NCI-H526 (cell line): ENCODE measurements at places on chromosomes 12 and 14.

GRCh38 chr12:100567945-100568344 lies 5.5 kb upstream of the GAS2L3 start:
- no peak for DNase-seq

DNA sequence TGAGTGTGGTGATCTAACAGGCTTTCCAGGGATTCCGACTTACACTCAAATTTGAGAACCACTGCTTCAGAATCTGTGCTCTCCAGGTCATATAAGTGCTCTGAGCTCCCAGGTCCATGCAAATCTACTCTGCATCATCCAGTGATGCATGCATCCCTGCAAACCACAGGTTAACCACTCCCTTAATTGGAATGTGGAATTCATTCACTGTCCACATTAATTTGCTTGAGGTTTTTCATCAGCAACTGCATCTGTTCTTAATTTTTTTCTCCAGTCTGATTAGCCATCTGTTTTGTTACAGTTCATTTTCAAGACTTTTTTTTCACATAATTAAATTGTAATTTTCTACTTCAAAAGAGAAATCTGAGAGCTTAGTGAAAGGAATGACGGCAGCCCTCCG lies 43.4 kb upstream of the RIN3 start:
- peak; percentile 75 for DNase-seq

- no peak for DNase-seq
Observed at GRCh38 chr14:69226736-69227135, 33.2 kb upstream of the GALNT16 start.

GRCh38 chr12:12812174-12812573 lies 972 bp upstream of the DDX47 start:
- no peak for DNase-seq

- no peak for DNase-seq
Observed at GRCh38 chr12:10632226-10632625, 18.8 kb upstream of the MAGOHB start.

DNA sequence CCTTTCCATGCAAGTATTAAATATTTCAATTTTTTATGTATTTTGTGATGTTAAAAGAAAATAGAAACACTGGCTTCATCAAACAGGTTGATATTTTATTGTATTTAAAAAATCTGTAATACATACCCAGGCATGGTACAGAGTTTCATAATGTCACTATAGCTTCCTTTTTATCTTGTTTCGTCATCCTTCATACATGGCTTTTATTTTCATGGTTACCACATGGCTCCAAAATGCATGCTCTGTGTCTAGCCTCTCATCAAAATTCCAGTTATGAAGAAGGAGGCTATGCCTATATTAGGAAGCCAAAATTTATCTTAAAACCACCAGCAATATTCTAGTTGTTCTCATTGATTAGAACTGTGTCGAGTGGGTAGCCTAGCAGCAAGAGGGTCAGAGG lies 464.8 kb downstream of the BTG1 start:
- DNase-seq = no peak

DNA sequence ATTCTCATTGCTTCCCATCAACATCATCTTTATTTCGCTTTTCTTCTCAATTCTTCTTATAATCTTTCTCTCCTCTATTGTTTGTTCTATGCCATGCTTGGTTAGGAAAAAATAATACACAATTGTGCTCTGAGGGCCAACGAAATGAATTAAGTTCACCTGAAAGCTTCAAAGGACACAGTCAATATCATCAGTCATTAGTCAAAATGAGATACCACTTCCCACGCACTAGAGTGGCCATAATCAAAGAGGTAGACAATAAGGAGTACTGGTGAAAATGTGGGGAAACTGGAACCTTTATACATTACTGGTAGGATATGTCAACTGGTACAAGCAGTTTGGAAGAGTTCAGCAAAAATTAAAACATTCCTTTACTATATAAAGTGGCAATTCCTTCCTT lies 91.5 kb downstream of the TMTC1 start:
- DNase-seq = no peak

- DNase-seq = no peak
Observed at GRCh38 chr14:41960281-41960680, 353.6 kb downstream of the LRFN5 start.

GRCh38 chr12:123379391-123379790 lies 4.5 kb upstream of the KMT5A start:
- no peak for DNase-seq

DNA sequence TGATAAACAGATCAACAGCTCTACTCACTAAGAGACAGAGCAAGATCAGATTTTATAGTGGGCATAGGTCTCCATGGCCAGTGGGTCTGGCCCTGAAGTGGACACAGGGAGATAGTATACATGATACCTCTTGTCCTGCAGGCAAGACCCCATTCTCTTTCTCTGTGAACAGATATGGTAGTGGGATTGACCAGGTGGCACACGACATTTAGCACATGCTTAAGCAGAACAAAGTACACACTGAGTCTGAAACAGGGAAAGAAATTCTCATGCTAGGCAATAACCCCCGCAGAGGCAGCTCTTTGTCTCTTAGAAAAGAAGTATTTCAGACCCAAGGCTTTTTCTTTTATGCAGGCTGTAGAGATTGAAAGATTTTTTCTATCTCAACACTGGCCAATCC lies 1331.2 kb downstream of the FSCB start:
- no peak for DNase-seq

- no peak for DNase-seq
Observed at GRCh38 chr14:56357428-56357827, 222.2 kb upstream of the TMEM260 start.

- DNase-seq = no peak
Observed at GRCh38 chr12:117360551-117361346, 677 bp downstream of the NOS1 start.

DNA sequence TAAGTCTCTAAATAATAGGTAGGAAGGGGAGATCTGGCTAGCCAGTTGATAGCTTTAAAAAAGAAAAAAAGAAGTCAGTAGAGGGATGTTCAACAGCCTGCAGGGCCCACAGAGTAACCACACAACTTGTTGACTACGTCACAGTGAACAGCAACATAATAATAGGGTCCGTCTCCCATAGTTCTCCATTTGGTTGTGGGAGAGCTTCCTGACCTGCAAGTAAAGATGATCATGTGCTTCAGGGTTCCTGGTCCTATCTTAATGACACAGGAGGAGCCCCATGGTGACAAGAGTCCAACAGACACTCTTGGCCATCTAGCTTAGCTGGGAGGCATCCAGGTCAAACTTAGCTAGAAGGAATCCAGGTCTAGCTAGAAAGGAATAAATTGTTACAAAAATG lies 36.2 kb downstream of the FGD6 start:
- DNase-seq = no peak

DNA sequence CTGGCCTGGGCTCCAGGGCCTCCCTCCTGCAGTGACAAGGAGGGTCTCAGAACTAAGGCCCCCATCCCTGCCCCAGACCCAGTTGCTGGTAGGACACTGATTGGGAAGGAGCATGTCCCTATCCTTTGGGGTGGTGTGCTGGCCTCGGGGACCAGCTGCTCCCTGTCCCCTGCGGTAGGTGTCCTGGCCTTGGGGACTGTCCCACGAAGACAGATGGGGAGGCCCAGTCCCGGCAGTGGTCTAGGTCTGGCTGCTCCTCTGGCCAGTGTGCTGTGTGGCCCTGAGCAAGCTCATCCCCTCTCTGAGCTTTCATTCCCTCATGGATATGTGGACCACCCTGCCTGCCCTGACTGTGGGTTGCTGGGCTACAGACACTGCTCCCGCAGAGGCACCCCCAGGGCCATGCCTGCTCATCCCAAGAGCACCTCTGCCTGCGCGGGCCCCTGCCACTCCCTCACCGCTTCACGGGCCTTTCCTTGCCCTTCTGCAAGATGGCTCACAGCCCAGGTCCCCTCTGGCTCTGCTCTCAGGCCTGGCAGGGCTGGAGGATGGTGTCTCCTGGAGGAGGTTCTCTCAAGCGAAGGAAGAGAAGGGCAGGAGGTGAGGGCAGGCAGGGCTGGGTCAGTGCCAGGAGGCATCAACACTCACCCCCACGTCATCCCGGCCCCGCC lies 12.5 kb downstream of the AHNAK2 start:
- DNase-seq = no peak

DNA sequence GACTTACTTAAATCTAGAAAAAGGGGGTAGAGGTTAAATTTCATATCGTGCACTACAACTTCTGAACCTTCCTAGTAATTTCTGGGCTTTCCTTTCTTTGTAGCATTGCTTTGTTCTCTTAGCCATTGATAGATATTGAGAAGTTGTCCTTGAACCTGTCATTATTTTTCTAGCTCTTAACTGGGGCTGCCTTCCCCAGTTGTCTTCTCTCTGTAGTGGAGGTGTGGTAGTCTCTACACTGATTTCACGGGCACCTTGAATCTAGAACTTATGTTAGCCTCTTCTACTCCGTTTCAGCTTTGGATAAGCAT lies 504.0 kb downstream of the PCNX1 start:
- DNase-seq = no peak

- no peak for DNase-seq
Observed at GRCh38 chr12:88723219-88723618, 142.9 kb upstream of the KITLG start.

- no peak for DNase-seq
Observed at GRCh38 chr14:55450539-55450938, 10.1 kb upstream of the TBPL2 start.

GRCh38 chr14:92670643-92671366 lies 77.6 kb downstream of the LGMN start:
- DNase-seq = no peak

DNA sequence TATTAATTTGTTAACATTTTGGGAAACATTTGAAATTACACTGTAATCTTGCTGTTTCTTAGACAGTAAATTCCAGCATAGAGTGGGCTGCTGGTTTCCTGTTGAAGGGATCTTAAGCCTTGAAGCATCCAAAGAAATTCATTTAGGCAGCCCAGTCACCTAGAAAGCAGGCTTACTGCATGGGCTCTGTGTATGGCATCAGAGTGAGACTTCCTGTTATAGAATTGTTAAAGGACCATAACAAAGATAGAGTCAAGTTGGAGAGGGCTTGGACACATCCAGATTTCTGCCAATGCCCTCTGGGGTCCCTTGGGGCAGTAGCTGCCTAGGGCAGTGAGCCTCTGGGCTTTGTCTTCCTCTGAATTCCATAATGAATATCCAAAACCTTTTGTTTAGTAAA lies 149.2 kb downstream of the DYRK2 start:
- DNase-seq = no peak

GRCh38 chr12:123055281-123055766 lies 74.8 kb downstream of the ARL6IP4 start:
- no peak for DNase-seq

DNA sequence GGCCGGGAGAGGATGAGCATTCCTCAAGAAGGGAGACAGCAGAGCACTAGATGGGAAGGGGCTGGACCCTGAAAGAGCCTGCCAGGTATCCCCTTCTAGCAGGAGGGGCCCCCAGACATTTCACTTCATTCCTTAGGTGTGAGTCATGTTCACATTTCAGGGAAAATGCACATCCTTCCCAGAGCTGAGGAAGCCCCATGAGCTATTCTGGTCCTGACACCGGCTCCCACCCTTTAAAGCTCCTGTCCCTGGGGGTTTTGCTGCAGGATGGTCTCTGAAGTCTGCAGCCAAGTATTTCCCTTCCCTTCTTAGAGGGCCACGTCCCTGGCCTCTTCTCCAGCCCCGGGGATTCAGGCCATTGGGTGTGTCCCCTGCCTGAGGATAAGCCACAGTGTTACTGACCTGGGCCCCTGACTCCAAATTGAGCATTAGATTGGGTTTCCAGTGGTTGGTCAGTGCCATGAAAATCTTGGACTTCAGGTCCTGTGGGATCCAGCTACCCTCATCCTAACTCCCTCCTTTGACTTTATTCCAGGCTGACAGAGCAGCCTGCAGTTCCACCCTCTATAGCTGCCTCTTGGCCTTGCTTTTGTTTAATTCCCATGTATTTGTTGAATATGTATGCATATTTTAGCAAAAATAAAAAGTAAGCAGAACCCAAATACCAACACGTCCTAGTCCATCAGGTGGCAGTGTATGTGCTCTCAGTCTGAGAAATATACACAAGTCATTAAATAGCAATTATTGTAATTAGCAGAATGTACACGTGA lies 267.1 kb downstream of the CACNA1C start:
- no peak for DNase-seq

DNA sequence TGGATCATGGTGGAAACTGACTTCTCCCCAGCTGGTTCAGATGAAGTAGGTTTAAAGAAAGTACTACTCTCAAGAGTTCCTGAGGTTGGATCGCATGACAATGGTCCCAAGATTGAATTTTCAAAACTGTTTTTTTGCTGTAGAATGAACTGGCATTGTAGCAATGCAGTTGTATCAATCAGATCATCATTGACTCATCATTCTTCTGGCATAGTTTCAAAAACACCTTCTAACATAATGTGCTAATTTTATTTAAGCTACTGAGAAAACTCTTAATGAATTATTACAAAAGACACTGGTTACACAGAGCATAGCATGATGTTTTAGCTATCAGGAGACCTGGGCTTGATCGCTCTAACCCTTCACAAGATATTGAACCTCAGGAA lies 384.5 kb upstream of the DCN start:
- no peak for DNase-seq

- DNase-seq = no peak
Observed at GRCh38 chr12:58388261-58388660, 446.9 kb downstream of the ATP23 start.

GRCh38 chr12:47377414-47378221 lies 297.9 kb upstream of the AMIGO2 start:
- DNase-seq = no peak

GRCh38 chr12:93634416-93634815 lies 42.8 kb upstream of the CRADD start:
- no peak for DNase-seq

DNA sequence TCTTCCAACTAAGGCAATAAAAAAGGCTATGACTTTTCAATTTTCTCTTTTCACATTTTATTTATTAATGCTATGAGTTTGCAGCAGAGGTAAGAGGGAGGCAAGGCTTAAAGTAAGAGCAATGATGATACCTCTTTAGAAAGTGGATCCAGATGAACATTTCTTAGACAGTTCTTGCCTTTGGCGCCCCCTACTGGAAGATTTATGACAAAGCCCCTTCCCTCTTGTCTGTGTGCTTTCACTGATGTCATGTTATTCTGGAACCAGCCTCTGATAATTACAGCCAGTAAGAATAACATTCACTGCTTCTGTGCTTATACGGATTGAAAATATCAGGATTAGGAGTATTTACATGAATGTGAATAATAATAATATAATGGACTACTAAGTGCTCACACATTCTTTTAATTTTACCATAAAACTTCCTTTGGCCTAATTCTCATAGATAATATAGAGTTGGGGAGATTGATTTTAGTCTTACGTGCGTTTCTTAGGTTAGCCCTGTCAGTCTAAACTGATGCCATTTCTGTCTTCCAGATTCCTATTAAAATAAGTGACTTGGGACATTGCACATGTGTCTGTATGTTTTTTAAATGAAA lies 1929.9 kb upstream of the SEL1L start:
- peak; percentile 55 for DNase-seq

DNA sequence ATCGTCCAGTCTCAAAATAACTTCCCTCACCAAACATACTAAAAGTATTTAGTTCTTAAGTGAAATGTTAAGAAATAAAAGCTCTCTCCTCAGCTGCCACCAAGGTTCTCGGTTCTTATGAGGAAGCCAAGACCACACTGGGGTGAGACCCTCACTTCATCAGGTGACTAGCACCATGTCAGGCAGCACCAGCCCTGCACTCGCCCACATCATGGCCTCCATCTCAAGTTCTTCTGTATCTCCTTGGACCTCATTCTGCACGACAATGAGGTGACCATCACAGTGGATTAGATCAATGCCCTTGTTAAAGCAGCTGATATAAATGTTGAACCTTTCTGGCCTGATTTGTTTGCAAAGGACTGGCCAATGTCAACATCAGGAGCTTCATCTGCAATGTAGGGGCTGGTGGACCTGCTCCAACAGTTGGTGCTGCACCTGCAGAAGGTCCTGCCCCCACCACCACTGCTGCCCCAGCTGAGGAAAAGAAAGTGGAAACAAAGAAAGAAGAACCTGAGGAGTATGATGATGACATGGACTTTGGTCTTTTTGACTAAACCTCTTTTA lies 12.4 kb downstream of the SEC23A start:
- no peak for DNase-seq
